ENCODE measurements at places on chromosomes 7 and 10.

DNA sequence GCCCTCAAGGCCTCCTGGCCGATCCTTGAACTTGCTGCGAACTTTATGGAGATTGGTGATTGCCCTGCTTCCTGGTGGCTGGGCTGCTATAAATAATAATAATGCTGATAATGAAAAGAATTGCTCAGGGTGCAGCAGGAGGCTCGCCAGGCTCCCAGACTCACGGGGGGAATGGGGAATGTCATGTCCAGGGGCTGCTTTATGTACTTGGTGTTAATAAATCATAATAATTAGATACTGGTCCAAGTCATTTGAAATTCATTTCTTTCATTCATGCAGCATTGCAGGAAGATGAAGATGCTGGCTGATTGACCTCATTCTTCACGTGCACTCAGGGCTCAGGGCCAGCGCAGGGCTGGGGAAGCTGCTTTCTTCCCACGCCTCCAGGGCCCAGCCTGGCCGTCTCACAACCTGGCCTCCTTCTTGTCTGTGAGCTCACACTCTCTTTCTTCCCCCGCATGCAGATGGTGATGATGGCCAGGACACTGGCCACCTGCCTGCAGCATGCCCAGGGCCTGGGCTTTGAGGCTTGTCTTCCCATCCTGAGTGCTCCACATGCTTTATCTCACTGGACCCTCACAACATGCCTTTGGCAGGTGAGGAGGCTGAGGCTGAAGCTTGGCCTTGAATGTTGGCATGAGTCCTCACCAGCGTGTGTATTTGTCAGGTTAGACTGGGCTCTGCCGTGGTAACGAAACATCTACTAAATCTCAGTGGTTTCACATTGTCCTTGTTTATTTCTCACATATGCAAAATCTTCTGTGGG is 138.4 kb upstream of the TNS3 start:
- no peak for DNase-seq

GRCh38 chr7:27091941-27092818 is 3.6 kb downstream of the HOXA1 start:
- no peak for DNase-seq

DNA sequence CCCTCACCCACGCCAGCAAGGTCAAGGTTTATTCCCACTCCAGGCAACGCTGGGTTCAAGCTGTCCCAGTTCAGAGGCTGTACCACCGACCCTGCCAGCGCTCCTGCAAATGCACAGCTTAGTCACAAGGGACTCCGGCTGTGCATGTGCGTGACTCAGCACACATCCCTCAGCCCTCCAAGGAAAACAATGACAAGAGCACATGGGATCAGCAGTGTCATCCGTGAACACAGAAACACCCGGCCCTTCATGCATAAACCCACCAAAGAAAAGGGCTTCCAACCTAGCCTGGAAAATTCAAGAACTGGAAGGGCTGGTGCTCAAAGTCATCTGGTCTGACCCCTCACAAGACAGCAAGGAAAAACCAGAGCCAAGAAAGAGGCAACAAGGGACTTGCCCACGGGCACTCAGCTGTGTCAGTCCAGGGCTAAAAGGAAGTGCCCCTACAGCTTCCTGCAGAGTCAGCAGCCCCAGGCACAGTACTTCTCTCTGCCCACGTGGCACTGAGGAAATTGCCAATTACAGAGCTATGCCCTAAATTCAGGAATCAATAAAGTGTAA is 106.1 kb downstream of the KCNMA1 start:
- no peak for DNase-seq

GRCh38 chr7:100353685-100354330 is 4.1 kb upstream of the PILRB start:
- no peak for DNase-seq

GRCh38 chr10:86698207-86698940 is 30.1 kb downstream of the LDB3 start:
- no peak for DNase-seq

- DNase-seq = no peak
These were observed 57.3 kb downstream of the MAPK8 start for GRCh38 chr10:48363617-48364355.

DNA sequence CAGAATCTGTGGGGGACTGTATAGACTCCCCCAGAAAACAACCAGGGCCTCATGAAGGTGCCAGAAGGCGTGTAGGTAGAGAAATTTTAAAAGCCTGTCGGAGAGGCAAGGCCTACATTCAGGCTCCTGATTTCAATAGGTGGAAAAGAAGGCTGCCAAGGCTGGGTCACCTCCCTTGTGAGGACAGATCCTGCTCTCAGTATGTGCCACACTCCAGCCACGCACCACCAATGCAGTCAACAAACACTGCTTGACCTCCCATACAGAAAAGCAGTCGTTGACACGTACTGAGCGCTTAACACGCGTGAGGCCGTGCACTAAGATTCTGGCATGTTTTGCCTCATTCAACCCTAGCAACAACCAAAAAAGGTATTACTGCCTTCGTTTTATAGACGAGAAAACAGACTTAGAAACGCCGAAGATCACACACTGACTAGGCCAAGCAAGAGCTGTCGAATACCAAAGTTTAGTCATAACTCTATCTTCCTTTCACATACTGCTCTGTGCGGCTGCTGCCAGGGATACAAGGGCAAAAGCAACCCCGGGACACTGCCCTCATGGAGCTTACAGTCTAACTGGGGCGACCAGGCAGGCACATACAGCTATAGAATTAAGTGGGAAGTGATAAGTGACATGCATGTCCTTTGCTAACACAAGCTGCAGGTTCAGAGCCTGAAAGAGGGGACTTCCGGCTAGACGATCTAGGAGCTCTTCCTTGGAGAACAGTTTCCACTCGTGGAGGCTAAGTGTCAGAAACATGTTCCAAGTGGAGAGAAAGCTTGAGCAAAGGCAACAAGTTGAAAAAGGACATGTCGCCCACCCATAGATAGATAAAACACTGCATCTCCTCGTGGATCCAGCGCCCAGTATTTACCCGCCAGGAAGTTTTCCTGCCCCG is 797 bp upstream of the NKX2-3 start:
- DNase-seq = no peak

- DNase-seq = no peak
These were observed 201.9 kb downstream of the BMPER start for GRCh38 chr7:34107276-34107675.

- no peak for DNase-seq
These were observed 251.0 kb upstream of the ZMIZ1 start for GRCh38 chr10:78817804-78818203.

DNA sequence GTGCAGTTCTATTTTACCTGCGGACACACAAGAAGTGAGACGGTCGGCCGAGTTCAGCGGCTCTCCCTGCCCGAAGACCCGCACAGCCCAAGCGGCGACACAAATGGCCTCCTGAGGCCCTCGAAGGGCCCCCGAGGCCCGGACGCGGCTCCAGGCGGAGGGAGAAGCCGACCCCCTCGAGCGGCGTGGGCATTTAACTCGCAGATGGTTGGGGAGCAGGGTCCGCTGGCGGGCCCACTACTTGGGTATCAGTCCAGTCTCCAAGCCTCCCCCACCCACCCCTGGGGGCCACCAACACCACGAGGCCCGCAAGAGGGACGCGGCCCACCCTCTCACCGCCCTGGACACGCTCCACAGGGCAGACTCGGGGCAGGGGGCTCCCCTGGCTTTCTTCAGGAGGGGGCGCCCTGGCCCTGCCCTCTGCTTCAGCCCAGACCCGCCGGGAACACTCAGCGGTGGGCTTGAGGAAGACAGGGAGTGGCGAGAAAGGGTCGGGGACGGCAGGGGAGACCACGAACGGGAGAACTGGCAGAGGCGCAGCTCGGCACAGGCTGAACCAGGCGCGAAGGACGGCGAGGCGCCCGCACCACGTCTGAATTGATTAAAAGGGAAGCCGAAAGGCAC is 1.7 kb downstream of the IGF2BP3 start:
- DNase-seq = no peak

- DNase-seq = no peak
These were observed 36.9 kb downstream of the TAF3 start for GRCh38 chr10:7855205-7855604.

DNA sequence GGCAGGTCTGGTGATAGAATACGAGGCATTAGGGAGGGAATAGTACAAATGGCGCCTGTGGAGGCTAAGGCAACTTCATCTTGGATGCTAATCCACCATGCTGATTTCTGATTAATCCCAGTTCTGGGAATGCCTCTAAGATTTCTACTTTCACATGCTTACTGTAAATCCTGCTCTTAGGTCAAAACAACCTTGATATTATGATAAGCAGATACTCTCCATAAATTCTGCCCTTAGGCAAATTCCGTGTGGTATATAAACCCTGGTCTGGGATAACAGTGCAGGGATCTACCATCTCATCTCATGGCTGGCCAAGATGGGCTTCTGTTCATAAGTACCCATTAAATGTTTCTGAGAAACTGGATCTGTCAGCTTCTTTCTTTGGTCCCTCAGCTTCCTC is 11.4 kb upstream of the NEUROG3 start:
- DNase-seq = no peak

- no peak for DNase-seq
These were observed 127.9 kb upstream of the NRBF2 start for GRCh38 chr10:63005246-63005645.

- no peak for DNase-seq
These were observed 160.4 kb downstream of the HDAC9 start for GRCh38 chr7:18655912-18656311.

GRCh38 chr7:17269341-17270221 is 28.9 kb upstream of the AHR start:
- no peak for DNase-seq

GRCh38 chr10:98460837-98461499 is 14.2 kb upstream of the HPS1 start:
- no peak for DNase-seq

DNA sequence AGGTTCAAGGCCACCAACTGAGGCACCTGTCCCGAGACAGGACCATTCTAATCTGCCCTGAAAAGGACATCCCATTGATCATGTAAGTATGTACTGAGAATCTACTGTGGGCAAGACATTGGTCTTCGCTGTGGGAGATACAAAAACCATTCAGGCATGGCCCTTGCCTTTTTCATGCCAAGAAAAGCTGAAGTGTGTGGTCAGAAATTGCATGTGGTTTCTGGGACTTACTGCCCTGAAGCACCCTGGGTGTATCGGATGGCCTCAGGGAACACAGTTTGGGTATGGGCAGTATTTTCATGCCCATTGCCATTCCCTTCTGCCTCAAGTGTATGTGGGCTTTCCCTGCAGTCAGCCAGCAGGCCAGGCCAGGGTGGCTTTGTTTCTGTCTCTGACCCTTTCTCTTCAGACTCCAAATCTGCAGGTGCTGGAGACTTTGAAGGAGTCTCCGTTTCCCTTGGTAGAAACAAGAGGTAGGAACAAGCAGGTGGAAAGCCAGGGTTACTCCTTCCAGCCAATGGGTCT is 285.7 kb downstream of the ZEB1 start:
- no peak for DNase-seq

- no peak for DNase-seq
These were observed 48.3 kb upstream of the RPA3 start for GRCh38 chr7:7766671-7767070.

DNA sequence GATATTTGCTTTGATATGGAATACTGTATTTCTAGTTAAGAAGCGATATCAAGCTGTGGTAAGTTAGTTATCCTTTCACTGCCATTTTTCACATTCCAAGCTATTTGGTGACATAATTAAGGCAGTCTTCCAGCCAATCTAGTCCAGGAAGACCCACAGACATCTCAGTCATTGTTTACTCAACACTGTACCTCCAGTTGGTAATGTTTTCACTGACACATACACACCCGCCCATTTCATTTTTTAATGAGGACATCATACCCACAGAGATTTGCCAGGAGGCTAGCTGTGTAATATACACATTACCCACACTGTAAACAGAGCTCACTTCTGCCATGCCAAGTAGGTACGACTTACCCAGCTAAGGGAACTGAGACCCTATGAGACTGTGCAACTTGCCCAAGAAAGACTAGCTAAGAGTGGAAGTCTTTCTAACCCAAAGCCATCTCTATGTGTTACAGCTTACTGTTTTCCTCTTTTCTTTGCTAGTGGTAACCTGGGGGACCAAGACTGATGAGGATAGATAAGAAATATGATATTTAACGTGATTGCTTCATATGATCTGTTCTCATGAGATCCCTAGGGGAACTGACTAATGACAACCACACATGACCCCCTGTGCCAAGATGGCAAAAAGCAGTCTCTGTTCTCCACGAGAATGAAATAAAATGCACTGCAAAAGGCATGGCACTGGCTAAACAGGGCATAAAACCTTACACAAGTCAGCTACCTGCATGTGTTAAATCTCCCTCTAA is 179.0 kb downstream of the DGKI start:
- no peak for DNase-seq

- peak; percentile 65 for DNase-seq
These were observed 97.3 kb downstream of the CLEC2L start for GRCh38 chr7:139620676-139621344.

- no peak for DNase-seq
These were observed 165.2 kb upstream of the AUTS2 start for GRCh38 chr7:69433081-69433480.

DNA sequence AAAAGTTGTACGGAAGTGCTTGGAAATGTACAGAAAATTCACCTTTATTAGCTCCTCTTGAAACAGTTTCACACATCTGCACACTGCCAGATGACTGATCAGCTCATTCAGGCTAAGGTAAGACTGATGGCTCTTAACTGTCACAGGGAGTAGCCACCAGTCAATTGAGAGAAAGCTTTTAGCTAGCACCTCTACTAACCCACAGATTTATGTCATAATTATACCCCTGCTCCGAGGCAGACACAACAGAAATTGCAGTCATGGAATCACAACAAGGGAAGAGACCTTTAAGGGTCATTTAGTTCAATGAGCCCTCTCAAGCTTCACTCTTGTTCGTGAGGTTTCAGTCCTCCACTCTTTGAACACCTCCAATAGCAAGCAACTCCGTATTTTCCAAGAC is 235.4 kb downstream of the TRIL start:
- DNase-seq = no peak

DNA sequence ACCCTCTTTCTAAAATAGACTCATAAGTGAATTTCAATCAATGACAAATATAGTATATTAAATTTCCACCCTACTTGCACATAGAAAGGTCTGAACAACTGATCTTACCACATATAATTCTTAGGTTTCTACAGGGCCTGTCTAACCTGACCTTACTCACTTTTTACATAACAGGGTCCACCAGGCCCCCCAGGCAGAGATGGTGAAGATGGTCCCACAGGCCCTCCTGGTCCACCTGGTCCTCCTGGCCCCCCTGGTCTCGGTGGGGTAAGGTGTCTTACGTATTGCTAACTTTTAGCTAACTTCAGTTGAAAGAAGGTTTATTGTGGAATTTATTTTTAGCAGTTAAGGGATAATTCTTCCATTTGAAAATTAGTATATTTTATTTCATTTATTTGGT is 5.3 kb downstream of the COL1A2 start:
- DNase-seq = no peak

DNA sequence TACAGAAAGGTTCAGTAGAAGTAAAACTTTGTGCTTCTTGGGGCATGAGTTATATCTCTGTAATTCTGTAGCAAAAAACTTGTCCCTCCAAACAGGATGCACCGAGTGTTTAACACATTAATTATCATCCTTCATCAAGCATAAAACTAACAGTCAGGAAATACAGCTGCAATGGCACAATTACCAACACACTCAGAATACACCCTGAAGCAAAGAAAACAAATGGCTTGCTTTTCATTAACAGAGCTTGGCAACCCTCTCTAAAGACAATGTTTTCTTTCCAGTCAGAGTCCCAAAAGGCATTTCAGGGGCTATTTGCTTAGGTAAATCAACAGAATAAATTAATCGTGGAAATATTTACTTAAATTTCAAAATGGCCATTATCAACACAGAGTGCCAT is 107.7 kb downstream of the ICA1 start:
- DNase-seq = no peak

GRCh38 chr10:73576178-73576889 is 14.8 kb downstream of the USP54 start:
- DNase-seq = no peak

GRCh38 chr7:1055491-1055955 is 11.2 kb downstream of the GPR146 start:
- no peak for DNase-seq

GRCh38 chr10:102065561-102066398 is 631 bp downstream of the HPS6 start:
- DNase-seq = no peak
